ENCODE measurements at places on chromosomes 7 and 10.

GRCh38 chr7:151392002-151392401 is 17.8 kb downstream of the WDR86 start:
- no peak for DNase-seq

GRCh38 chr7:137482466-137482865 is 138.9 kb upstream of the PTN start:
- no peak for DNase-seq

- no peak for DNase-seq
Observed at GRCh38 chr7:151135866-151136843, 31.3 kb downstream of the GBX1 start.

DNA sequence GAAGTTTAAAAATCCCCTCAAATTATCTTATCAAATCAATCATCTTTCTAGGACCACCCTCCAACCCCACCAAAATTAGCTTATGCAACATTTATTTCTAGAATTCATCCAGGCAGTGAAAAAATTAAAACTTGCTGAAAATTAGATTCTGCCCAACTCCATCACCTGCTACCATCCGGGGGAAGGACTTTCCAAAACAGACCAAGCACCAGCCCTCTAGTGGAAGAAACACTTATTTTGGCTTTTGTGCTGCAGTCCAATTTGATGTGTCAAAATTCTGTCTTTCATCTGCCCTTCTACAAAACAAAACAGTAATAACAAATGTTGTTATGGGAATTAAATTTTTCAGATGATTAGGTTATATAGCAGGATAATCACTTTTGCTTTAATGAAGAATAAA is 35.1 kb downstream of the GCC1 start:
- no peak for DNase-seq

DNA sequence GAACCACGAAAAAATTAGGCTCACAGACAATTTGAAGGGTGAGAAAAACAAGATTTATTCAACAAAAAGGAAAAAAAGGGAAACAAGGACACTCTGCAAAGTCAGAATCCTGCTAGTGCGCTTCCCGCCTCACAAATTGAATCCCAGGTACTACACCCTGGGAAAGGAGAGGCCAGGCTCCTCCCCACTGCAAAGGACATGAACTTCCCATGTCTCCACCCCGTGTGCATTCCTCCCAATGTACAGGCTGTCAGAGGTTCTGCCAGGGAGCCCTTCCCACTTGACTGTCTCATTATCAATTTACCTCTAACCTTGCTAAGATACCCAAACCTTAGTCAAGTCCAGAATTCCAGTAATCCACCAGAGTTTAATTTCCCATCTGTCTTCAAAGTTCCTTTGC is 70.4 kb upstream of the CDK1 start:
- no peak for DNase-seq
